Spleen (tissue), 13 donors: ENCODE measurements at places on chromosomes 7 and 10. TPM values are rescaled to one million over a fixed set of nuclear protein-coding genes. Genes with fewer than 3 reads are reported as not detected.

PHF14 gene
- total RNA-seq: 43.9 TPM

CROT gene
- total RNA-seq: 11.4 TPM

DNA sequence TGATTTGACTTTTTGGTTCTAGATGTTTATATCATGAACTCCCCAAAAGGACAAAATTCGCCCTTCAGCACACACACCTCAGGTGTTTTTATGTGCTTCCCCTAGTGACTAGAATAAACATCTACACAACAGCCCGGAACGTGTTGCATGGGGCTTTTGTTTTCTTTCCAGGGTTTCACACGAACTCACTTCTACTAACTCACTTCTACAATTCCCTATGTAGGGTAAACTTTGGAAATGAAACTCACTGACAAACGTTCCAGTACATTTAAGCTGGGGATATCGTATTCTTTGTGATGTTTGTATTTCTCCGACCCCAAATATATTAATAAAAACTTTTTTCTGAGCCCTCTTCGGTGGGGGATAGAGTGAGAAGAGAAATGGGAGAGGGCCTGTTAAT, 1.4 kb downstream of the TRA2A start:
- no peak for DNase-seq

- no peak for DNase-seq
Measured at GRCh38 chr7:143300959-143301935, 13.1 kb downstream of the CASP2 start.

DNA sequence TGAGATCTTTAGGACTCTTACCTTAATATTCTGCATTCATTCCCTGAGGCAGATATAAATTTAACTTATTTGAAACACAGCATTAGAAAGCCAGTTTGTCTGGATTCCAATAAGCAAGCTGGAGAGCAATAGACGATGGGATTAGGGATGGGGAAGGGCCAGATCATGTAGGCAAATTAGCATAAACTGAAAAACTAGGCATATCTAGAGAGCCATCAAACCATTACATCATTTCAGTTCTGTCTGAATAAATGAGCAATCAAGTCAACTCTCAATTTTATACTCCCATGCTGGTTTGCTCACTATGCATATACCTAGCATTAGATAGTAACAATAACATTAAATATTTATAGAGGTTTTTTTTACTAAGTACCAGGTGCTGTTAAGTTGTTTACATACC, 583.6 kb upstream of the LRRN3 start:
- no peak for DNase-seq

BMPER gene
- 0.95 TPM for total RNA-seq

OAT gene
- 42.4 TPM for total RNA-seq

CALD1 gene
- 209 TPM for total RNA-seq

CYP26C1 gene
- total RNA-seq: 0.46 TPM

DNA sequence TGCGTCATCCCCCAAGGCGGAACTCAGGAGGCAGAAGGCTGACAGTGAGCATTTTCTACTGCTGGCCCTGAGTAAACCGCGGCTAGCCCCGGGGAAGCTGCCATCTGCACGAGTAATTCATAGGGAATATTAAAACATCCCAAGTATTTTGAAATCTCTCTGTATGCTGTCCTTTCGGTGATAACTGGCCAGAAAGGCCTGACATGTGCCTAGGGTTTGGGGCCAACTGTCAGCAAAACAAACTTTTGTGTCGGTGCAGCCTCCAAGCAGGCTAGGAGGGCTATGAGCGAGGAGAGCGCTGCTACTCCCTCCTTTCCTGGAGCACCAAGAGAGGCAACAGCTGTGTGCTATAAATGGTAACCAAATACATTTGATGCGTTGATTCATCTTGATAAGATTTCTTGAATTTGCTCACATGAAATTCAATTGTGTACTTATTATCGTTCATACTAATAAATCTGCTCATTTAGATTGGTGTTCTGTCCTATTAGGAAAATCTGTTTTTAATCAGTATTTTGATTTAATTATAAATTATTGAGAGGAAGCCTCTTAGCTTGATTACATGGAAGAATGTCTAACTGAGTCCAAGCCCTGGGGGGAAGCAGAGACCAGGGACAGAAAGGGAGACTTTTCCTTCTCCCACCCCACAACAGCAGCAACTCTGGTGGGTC, 124.4 kb upstream of the NPS start:
- DNase-seq: no peak

DNA sequence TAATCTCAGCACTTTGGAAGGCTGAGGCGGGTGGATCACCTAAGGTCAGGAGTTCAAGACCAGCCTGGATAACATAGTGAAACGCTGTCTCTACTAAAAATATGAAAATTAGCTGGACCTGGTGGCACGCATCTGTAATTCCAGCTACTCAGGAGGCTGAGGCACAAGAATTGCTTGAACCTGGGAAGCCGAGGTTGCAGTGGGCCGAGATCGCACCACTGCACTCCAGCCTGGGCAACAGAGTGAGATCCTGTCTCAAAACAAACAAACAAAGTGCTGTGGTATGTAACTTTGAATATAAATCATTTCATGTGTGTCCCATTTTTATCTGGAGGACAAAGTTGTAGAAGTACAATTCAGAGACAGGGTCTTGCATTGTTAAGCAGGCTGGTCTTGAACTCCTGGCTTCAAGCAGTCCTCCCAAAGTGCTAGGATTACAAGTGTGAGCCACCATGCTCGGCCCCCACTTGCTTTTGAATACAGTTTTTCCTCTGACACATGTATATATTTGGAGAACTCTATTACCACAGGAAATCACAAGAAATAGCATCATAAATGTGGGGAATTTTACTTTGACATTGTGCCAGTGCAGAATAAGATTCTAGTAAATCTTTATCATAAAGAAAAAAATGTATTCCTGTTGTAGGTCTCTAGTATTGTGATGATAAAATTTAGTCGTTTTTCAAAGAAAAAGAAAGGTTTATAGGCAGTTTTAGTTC, 32.6 kb downstream of the PTPN12 start:
- no peak for DNase-seq

ATRNL1 gene
- 4.6 TPM for total RNA-seq

PILRA gene
- total RNA-seq: 25.2 TPM

DNA sequence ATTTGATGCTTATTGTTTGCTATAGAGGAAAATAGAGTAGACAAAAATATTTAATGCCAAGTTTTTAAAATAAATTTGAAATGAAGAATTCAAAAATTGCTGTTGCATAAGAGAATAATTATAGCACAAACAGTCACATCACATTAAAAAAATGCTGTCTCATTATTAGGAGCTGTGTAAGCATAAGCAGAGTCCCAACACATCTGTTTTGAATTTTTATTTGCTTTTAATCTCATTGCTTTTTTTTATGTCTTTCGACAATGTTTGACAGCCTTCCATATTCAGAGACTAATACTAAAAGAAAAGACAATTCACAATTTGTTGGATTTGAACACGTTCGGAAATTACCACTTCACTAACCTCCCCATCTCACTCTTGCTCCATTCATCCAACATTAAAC, 143.5 kb downstream of the TFPI2 start:
- DNase-seq: no peak

- DNase-seq: peak; percentile 56
Measured at GRCh38 chr10:78211561-78212051, 177.9 kb downstream of the RPS24 start.

FAM25C gene
- total RNA-seq: not detected

DNAJC1 gene
- 20.3 TPM for total RNA-seq

- peak; percentile 90 for DNase-seq
Measured at GRCh38 chr7:4797858-4798705, 22.7 kb downstream of the AP5Z1 start.

DNA sequence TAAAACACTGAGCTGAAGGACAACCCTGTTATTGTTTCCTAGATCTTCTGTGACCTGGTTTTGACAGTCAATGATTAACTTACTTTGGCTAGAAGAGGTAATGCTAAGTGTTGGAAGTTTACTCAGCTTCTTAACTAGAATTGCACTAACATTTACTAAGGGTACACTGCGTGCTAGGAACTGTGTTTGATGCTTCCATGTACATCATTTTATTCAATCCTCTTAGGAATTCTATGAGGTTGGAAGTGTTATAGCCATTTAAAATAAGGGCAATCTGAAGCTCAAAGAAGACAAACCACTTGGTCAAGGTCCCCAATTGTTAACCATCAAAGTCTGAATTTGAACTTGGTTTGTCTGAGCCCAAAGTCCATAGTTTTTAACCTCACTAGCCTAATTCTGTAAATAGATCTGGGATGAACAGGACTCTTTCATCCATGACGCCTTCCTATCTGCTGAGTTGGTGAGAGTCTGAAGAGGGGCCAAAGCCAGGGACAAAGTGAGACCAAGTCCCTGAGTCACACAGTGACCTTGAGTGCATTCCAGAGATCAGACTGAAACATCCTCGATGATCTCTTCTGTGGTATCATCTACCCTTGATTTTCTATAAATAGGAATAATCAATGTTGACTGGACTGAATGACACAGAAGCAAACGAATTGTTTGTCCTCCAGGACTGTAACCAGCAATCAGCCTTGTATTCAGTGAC, 29.2 kb upstream of the ZNRF2 start:
- no peak for DNase-seq

DNA sequence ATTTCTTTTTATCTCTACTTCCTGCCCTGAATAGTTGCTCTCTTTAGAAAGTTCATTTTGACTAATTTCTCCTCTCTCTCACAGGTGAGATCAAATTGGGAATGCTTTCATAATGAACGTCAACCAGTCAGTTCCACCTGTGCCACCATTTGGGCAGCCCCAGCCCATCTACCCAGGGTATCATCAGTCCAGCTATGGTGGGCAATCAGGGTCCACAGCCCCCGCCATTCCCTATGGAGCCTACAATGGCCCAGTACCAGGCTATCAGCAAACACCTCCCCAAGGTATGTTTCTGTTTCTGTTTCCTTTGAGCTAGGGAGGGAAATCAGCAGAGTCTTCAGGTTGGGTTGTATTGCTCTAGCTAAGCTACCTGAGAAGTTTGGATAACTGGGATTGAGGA, 2.5 kb downstream of the SEC24C start:
- DNase-seq: no peak

EIF4H gene
- total RNA-seq: 189 TPM

GRCh38 chr7:18693816-18694215, 198.3 kb downstream of the HDAC9 start:
- no peak for DNase-seq

GRCh38 chr10:72265508-72265907, 8.2 kb upstream of the DDIT4 start:
- DNase-seq: no peak

DNA sequence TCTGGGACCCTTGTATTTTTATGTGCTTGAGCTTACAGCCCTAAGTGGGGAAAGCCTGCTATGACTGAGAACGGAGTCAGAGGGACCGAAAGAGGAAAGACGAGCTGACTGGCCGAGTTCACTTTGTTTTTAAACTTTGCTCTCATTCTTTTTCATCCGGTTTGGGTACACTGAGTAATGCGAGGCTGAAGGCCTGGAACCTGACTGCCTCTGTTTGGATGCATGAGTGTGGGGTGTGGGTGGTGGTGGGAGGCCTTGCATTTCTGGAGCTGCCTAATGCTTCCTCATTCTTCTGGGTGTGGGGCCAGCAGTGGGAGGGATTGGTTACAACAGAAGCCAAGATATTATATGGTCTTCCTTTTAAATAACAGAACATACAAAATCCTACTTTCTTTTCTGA, 155.5 kb downstream of the BUB3 start:
- DNase-seq: no peak

HMX2 gene
- not detected for total RNA-seq
